ENCODE measurements at places on chromosomes 1 and 21.

GRCh38 chr1:112888630-112889029, 67.4 kb downstream of the SLC16A1 start:
- no peak for DNase-seq

DNA sequence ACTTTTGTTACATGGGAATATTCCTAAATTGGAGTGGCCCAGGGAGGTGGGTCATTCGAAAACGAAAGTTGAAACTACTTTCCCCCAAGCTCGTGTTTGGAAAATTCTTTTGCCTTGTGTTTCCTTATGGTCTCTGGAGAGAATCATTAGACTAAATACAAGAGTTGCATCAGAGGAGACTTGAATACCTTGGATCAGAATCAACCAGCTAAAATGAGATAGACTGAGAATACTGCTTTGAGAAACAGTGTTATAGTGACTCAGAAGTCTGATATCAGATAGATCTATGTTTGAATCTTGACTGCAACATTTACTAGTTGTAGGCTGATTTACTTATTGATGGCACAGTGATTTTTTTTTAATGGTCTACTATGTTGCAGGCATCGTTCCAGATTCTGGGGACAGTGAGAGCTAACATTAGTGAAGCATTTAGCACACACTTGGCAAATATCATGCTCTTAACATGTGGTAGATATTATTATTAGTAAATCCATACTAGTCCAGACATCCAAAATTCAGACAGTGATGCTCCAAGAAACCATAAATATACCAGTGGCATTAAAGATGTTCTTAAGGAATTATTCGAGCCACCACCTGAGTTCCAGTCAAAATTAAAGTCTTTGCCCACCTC, 12.9 kb upstream of the ACTN2 start:
- DNase-seq: no peak

DNA sequence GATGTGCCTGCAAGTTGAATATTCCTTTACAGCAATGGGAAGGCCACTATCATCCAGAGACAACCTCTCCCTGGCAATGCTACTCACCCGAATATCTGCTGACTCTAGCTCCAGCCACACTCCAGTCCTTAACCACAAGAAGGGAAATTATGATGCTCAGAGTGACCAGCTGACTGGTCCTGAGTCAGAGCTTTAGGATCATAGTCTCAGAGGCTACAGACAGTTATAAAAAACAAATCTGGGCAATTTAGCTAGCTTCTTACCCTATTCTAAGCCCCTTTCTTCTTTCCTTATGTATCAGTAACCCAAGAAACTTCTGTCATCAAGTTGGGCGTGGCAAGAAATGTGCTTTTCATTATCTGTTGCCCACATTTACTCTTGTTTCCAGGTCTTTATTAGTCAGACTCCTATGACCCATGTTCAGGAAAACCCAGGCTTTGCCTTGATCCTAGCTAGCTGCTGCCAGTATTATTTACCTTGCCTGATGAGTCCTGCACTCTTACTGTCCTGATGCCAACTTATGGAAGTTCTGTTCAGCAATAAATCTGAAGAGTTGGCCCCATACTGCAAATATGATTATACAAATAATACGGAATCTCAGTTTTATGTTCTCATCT, 207.0 kb downstream of the TTLL7 start:
- no peak for DNase-seq

GRCh38 chr21:34557261-34557660, 45.3 kb upstream of the KCNE1 start:
- no peak for DNase-seq

GRCh38 chr1:198932351-198932991, 293.6 kb downstream of the PTPRC start:
- no peak for DNase-seq

DNA sequence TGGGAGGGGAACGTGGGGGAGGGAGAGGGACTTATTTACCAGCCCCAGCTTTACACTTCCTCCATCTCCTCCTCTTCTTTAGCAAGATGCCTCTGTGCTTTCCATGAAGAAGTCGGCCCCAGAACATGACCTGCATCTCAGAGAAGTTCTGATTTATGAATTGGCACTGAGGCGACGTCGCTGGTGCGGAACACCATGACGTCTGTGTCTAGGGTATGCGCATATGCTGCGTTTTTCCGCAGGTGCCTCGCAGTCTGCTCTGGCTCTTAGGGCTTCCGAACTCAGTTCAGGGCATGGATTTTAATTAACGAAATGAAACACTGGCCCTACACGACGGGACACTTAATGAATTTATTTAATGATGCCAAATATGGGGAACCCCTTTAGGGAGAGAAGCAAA, 510.3 kb downstream of the SMYD3 start:
- no peak for DNase-seq

DNA sequence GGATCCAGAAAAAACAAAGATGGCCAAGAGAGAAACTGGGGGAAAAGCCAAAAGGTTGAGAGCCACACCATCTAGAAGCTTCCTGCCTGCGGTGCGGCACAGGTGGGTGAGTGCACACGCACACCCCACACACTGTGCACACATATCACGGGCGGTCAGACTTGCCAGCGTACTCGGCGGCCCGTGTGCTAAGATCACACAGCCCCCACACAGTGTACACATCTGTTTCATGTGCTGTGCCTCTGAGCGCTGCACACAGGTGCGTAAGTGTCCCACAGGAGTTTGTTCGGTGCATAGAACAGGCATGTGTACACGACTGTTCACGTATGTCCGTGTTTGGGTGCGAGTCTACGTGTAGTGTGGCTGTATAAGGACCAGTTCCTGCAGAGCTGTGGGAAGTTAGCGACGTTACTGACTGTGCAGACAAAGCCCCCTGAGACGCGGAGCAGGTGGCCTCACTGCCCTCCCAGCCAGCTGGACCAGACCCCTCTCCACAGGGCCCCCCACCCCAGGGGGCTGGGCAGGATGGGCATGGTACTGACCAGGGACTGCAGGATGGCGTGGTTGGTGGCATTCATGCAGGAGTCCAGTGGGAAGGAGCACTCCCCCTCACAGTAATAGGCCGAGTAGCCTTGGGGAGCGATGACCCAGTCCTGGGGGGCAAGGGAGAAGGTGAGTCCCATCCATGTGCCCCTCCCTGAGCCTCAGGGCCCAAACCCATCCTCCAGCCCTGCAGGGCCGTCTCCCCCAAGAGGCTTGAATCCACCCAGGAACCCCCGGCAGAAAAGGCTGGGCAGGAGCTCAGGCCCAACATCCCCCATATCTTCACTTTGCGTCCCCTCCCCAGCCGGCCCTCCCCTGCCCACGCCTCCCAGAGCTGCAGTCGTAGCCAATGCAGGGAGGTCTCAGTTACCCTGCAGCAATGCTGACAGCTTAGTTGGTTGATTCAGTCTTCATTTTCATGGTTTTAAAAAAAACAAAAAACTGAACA, 8.3 kb downstream of the OXCT2 start:
- no peak for DNase-seq

Measured in NCI-H1930 (cell line).